ENCODE measurements at places on chromosomes 2 and 18.

GRCh38 chr2:105344704-105345345 lies 7.5 kb downstream of the C2orf49 start:
- no peak for DNase-seq

GRCh38 chr2:199929262-199929661 lies 18.2 kb downstream of the C2orf69 start:
- no peak for DNase-seq

- DNase-seq: no peak
Observed at GRCh38 chr2:654896-655295, 22.3 kb downstream of the TMEM18 start.

DNA sequence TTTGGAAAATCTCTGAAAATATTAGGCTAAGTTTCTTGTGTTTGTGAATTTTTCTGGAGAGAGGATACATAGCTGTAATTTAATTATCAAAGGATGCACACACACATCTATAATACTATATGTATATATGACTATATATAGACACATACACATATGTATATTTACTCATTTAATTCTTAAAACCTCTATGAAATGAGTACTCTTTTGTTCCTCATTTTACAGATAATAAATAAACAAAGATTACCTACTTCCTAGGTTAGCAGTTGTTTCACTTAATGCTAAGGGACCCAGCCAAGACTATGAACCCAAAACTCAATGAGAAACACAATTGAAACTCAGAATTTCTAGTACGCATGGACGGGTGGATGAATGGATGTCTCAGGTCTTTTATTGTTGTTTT lies 145.6 kb downstream of the BCL2 start:
- no peak for DNase-seq

DNA sequence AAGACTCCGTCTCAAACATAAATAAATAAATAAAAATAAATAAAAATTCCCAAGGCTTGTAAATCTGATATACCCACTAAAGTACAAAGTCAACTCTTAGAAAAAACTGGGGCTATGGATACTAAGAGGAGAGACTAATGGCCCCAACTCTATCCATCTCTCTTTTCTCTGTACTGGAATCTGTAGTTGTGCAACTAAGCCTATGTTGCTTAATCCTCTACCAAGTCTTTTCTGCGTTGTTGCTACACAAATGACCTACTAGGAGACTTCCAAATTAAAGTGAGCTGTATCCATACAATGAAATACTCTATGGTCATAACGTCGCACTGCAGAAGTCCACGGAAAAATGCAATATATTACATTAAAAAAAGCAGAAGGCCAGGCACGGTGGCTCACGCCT lies 8.1 kb downstream of the MRPS5 start:
- DNase-seq: no peak

DNA sequence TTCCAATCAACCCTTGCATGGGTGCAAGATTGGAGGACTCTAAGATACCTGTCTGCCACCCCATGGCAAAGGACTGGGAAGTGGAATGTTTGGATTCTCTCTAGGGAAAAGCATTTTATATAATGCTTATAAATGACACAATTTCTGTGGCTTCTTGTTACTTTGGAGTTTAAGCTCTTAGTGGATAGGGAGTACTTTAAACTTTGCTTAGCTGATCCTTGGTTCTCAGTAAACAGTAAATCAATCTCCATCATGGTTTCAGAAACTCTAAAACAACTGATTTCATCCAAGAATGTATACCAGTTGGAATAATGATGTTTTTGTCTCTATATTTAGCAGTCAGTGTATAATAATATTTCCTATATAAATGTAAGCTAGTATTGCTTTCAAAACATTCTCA lies 14.1 kb upstream of the FAM228A start:
- DNase-seq: no peak

DNA sequence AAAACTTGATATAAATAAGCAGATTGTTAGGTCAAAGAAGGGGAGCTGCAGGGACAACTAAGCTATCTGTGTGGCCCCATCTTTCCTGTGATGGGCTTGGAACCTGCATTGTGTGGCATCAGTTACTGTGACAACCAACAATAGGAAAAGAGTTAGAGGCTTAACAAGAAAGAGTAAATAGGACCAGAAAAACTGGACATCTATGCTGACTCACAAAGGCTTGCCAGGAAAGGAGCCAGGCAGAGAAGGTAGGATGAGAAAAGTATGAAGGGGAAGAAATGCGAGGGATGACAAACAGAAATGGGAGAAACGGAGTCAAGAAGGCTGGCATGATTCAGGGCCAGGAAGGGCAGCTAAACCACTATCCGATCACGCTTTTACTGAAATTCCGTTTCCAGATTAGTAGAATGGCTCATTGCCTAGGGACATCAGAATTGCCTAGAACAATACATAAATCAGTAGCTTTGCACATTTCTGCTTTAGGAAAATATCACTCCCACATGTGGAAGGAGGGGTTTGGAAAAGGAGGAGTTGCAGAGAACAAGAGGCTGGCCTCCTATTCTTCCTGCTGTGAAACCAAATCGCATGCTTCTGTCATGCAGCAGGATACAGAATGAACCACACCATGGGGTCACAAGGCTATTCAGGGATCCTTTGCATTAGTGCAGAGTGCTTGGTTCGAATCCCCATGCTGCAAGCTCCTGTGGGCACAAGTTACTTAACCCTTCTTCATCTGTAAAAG lies 7.3 kb downstream of the PLA2R1 start:
- no peak for DNase-seq

DNA sequence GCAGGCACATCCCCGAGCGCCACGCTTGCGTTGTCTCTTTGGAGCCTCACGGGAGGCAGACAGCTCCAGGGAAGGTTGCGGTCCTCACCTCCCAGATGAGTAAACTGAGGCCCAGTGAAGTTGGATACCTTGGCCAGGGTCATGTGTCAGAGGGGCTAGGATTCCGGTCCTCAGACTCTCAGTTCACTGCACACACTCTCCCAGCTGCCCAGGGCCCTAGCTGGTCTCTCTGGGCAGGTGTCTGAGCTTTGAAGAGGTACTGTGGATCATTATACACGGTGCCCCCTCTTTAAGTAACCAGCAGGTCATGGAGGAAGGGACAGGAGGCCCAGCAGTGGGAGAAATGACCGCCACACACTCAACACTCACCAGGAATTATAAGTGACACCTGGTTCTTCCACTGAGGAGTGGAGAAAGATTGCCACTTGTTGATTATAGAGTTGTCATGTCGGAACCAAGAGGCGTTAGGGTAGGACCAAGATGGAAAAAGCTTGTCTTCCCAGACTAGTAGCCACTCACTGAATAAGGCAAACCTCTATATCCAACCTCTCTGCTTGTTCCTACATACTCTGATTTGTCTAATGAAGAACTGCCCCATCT lies 588 bp downstream of the TMEM214 start:
- peak; percentile 7 for DNase-seq

- DNase-seq: no peak
Observed at GRCh38 chr2:197846777-197847176, 42.4 kb downstream of the PLCL1 start.

- no peak for DNase-seq
Observed at GRCh38 chr18:8264861-8265411, 344.3 kb upstream of the RAB12 start.

DNA sequence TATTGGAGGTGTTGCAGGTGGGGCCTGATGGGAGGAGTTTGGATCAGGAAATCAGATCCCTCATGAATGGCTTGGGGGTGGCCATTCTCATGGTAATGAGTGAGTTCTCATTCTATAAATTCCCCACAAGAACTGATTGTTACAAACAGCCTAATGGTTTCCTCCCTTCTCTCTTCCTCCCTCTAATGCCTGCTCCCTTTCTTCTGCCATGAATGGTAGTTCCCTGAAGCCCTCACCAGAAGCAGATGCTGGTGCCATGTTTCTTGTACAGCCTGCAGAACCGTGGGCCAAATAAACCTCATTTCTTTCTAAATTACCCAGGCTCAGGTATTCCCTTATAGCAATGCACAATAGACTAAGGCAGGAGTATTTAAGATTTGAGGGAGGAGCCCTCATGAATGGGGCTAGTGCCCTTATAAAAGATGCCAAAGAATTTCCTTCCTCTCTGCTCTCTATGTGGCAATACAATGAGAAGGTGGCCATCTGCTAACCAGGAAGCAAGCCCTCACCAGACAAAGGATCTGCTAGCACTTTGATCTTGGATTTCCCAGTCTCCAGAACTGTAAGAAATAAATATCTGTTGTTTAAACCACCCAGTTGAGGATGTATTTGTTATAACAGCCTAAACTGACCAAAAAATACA lies 251.8 kb downstream of the ZEB2 start:
- no peak for DNase-seq

GRCh38 chr2:222804351-222804750 lies 56.5 kb upstream of the ACSL3 start:
- DNase-seq: no peak

DNA sequence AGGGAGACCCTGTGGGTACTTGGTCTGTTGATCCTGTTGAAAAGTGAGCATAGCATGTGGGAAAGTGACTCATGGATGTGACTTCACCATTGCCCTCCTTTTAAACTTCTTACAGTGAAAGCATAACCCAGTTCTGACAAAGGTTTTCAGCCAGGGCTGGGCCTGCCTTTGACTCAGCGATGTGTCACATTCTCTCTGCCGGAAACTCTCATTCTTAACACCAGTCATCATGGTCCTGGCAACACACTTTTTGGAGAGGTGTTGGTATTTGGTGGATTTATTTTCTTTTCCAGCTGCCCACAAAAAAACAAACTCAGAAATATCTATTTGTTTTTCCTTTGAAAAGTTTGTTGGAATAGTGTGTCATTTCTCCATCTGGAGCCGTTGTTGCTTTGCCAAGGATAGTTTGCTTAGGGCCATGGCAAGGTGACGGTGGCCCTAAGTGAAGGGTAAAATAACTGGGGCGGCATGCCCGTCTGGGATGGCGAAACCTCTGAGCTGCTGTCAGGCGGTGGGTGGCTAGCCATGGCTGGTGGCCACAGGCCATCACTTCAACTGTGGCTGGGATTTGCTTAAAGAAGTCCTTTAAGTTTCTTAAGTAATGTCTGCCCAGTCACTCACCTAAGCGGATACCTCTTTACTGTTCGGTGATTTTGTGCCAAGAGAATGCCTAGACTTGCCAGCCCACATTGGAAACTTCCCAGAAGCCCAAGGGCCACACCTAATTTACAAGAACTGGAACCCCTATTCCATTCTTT lies 123.3 kb downstream of the LTBP1 start:
- no peak for DNase-seq

- DNase-seq: no peak
Observed at GRCh38 chr2:184268900-184269477, 329.3 kb upstream of the ZNF804A start.

DNA sequence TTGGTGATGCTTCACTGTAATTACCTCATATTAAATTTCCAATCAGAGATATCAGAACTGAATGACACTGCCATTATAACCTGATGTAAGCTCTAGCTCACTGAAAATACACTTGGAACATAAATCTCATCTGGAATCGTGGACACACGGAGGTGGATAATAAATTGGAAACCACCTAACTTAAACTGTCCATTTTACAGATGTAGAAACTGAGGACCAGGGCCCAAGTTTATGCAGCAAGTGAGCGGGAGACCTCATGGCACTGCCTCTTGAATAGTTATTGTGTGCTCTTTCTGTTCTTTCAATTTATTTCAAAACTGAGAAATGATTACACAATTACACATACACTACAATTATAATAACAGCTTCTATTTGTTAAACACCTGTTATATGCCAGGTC lies 20.8 kb downstream of the CCDC68 start:
- DNase-seq: no peak

DNA sequence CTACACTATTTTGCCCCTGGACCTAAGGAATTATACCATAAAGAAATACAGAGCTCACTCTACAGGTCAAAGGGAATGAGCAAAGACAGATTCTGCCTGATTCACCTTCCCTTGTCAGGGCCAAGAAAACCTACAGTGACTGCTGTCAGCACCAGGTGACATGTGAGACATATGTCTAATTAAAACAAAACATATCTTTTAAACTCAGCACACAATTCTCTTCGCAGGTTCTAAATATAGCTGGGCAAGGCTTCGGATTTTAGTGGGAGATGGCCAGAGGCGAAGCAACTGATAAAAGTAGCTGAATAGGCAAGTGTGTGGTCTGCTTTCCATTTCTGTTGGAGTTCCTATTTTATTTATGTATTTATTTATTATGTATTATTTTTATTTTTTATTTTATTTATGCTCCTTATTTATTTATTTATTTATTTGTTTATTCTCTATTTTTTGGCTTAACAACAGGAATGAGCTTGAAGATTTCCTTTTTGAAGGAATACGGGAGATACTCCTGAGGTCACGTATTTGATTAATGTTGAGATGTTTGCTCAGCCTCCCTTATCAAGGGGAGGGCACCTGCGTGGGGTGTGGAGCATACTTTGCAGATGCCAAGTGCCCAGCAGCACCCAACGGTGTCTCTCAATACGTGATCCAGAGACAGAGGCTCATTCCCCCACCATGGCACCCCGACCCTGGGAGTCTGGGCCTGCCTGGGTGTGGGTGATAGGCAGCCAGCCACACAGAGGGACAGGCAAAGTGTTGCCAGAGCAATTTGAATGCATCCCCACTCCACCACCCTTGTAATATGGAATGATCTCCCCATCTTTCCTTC lies 141.8 kb downstream of the RNF152 start:
- no peak for DNase-seq

DNA sequence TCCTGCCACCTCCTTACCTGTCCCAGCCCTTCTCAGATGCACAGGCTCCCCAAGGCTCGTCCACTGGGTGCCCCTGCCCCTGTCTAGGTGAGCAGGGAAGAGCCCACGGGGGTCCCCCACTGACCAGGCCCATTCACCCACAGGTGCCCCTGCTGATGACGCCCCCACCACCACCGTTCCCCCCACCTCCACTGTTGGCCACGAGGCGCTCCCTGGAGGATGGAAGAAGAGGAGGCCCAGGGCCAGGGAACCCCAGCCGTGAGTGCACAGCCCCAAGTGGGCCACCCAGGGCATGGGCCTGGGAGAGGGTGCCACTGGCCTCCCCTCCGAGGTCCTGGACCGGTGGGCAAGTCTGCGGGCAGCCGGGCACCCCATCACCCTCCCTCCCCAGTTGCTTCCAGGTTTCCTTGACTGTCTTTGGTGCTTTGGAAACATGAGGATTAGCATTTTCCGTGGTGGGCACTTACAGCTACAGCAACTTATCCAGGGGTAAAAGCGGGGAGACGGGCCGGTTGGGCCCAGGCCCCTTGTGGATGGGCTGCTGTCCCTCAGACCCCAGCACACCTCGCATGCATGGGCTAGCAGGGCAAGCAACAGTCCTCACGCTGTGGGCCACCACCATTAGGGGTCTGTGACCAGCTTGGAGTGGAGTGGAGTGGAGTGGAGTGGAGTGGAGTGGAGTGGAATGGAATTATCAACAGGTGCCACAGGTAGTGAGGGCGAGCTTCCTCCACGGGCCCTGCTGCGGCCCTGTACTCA lies 13.2 kb upstream of the KLHL30 start:
- DNase-seq: no peak

- no peak for DNase-seq
Observed at GRCh38 chr2:97348265-97348664, 235.3 kb downstream of the ANKRD36 start.

DNA sequence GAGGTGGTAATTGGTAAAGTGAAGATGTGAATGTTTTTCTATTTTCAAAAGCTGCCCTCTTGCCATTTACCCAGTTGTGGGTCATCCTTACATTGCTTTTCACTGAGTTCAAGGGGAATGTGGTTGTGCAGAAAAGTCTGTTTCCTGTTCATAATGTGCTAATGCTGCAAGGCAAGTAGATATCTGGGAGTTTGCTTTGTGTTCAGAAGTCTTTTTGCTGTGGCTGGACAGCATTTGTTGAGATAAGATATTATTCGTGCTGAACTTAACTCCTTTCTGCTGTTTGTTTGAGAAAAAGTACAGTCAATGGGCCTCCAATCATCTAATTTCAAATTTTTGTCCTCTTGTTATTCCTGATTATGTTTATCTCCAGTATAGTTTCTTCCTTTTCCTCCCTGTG lies 263.2 kb downstream of the LTBP1 start:
- no peak for DNase-seq

Measured in DMS79 treated with DMSO at 0.1 percent for 48 hours (cell line).